Endothelial cell of umbilical vein (primary cell): ENCODE measurements at places on chromosomes 2 and 18. TPM values are rescaled to one million over a fixed set of nuclear protein-coding genes. Genes with fewer than 3 reads are reported as not detected.

Gene KCNS3
- 1.5 and 2.4 TPM in 2 replicates for total RNA-seq

Gene TNFAIP6
- not detected in 2 replicates for total RNA-seq

Gene ASB18
- not detected in 2 replicates for total RNA-seq

Gene CHST9
- total RNA-seq, result not detected in 2 replicates

Gene AKAIN1
- total RNA-seq, result not detected in 2 replicates

Gene CPO
- total RNA-seq, result not detected in 2 replicates

Gene LOXHD1
- total RNA-seq, result not detected in 2 replicates

Gene CAVIN2
- total RNA-seq, result 171 and 202 TPM in 2 replicates

Gene SLC16A14
- 0.22 and 0.23 TPM in 2 replicates for total RNA-seq
